ENCODE measurements at places on chromosomes 1 and 21.
A peak's percentile ranks its signal among the peaks of the same experiment; 100 is the strongest.

- no peak for DNase-seq
These were observed 10.3 kb downstream of the FBXO28 start for GRCh38 chr1:224124220-224124619.

DNA sequence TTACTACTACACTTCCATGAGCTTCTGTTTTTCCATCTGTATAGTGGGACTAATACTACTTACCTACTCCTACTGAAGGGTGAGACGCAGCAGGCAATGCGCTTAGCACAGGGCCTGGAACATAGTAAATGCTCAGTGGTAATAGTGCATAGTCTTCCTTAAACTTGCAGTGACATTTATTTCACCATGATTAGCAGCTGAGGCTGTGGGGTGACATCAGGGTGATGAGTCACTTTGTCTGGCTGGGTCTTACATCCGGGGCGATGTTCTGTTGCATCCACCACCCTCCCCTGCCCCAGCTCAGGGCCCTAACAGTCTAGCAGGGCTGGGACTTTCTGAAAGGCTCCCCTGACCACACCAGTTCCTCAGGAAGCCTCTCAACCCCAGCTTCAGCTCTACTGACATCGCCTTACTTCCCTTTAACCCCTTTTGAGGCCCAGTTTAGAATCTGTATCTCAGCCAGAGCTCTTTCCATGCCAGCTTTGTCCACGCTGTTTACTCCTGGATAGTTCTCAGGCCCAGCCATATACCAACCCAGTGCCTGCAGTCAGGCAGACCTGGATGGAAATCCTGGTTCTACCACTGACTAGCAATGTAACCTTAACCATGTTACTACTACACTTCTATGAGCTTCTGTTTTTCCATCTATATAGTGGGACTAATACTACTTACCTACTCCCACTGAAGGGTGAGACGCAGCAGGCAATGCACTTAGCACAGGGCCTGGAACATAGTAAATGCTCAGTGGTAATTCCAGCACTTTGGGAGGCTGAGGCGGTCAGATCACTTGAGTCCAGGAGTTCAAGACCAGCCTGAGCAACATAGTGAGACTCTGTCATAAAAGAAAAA is 66.3 kb downstream of the CD58 start:
- DNase-seq: peak; percentile 69

DNA sequence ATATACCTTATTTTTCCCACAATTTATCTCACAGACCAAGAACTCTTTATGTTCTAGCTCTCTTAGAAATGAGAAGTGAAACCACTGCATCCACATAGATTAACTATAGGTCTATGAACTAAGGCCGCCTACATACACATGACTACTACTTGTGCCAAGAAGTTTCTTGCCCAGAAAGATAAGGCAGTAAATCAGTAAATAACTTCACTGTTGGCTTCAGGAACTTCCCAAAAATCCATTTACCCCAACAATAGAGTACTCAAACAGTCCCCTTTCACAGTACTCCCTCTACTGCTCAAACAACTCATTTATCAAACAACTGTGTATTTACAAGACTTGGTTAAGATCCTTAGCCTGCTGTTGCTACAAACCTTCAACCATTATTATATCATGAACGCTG is 96.5 kb downstream of the NME7 start:
- DNase-seq: no peak

DNA sequence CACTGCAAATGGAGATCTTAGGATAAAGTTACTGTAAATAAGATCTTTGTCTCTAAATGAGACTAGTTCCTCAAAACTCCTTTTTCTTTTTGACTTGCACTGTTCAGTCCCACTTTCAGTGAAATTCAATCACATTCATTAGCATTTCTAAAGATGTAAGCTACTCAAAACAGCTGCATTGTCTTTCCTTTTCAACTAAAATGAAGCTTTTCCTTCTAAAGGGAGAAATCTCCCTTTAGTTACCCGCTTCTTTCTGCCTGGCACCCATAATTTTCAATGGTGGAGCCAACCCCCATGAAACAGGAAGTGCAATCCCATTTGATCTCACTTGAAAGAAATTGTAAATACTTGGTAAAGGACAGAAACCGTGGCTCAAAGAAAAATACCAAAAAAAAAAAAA is 387.4 kb upstream of the PKN2 start:
- no peak for DNase-seq

DNA sequence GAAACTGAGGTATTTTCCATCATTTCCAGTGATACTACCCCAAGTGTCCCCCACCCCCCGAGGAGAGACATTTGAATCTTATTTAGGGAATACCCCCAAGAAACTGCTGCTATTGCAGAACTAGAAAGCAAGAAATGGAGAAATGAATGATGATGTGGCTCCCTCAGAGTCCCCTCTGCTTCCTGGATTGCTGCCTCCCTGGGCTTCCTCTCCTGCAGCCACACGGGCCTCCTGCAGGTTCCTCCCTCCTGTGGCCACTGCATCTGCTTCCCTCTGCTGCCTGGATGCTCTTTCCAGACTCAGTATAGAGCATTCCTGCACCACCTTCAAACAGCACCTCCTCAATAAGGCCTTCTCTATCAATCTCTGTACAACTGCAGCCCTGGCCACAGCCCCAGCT is 69.3 kb downstream of the SLC25A24 start:
- no peak for DNase-seq

DNA sequence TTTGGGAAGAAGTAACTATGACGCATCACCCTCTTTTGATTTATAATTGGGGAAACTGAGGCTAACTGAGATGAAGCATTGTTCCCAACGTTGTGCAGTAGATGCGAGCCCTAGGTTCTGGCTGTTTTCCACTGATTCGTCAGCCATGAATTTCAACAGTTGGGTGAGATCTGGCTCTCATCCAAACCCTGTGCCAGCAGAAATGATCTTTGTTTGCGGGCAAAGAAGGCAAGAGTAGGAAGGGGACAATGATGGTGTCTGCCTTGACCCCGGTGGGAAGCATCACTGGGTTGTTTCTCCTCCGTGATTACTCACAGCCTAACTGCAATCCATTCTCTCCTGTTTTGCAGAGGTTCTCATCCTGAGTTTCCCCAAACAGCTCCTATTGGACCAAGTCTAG is 142.3 kb downstream of the MIS18A start:
- DNase-seq: no peak

DNA sequence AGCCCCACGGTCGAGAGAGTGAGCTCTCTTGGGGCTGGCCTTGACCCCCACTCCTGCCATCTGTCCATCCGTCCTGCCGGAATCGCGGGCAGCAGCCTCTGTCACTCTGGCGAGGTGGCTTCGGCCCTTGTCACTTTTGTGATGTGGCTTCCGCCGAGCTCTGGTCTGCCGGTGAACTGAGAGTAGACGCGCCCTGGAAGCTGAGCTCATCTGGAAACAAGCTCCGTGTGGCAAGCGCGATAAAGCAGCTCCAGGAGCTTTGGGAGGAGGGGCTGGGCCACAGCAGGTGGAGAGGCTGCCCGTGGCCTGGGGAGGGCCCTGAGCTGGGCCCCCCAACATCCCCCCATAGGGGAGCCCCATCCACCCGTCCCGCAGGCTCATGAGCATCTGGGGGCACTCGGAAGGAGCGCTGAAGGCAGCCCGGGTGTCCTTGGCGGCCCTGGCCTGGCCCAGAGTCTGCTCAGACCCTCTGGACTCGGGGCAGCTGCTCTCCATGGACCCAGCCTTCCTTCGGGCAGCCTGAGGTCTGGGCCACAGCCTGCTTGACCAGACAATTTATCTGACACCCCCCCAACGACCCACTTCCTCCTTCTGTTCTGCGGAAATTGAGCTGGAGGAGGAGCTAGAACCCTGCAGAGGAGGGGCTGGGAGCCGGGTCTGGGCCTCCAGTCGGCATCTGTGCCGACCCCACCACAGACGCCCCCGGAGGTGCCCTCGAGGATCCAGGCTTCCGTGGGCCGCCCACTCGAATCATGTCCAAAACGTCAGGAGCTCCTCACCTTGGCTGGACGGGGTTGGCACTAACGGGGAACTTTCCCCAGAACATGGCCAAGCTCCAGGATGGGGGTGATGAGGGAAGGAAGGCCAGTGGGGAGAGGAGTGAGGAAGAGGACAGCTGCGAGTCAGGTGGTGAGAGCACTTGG is 59.1 kb downstream of the SLC19A1 start:
- no peak for DNase-seq

DNA sequence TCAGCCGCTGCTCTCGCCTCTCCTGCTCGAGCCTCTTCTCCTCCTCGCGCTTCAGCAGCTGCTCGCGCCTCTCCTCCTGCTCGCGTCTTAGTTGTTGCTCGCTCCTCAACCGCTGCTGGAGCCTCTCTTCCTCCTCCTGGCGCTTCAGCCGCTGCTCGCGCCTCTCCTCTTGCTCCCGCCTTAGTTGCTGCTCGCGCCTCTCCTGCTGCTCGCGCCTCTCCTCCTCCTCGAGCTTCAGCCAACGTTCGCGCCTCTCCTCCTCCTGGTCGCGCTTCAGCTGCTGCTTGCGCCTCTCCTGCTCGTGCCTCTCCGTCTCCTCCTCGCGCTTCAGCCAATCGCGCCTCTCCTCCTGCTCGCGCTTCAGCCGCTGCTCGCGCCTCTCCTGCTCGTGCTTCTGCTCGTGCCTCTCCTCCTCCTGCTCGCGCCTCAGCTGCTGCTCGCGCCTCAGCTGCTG is 3.7 kb downstream of the TCHH start:
- DNase-seq: peak; percentile 47
